ENCODE measurements at places on chromosomes 12 and 14. TPM values are rescaled to one million over a fixed set of nuclear protein-coding genes. Genes with fewer than 3 reads are reported as not detected.

Gene LRRC23
- total RNA-seq: 8.7 TPM

Gene OLR1
- not detected for total RNA-seq

Gene NEMF
- 160 TPM for total RNA-seq

Gene NFATC4
- 17.1 TPM for total RNA-seq

Gene KRT3
- total RNA-seq: not detected

Gene TMEM132C
- not detected for total RNA-seq

Gene RPL36AL
- 770 TPM for total RNA-seq

Gene CEP170B
- 0.94 TPM for total RNA-seq

Gene TMX1
- 37.1 TPM for total RNA-seq

Gene ESR2
- 101 TPM for total RNA-seq

Gene RNFT2
- 6.7 TPM for total RNA-seq

Gene ZC2HC1C
- total RNA-seq: 2.9 TPM

Gene GLI1
- 1.9 TPM for total RNA-seq

Gene SRGAP1
- total RNA-seq: 0.14 TPM

Gene SERPINA12
- total RNA-seq: not detected

Gene LRFN5
- not detected for total RNA-seq

Gene APAF1
- total RNA-seq: 63.3 TPM

Gene MYO1H
- total RNA-seq: not detected

Gene CELA1
- not detected for total RNA-seq

Gene MMP19
- not detected for total RNA-seq

Gene RPS29
- total RNA-seq: 11,491 TPM

Gene ZFC3H1
- 43.4 TPM for total RNA-seq

Gene CCDC175
- not detected for total RNA-seq

Gene RNASE4
- 0.54 TPM for total RNA-seq
